ENCODE measurements at places on chromosomes 7 and 10.

- no peak for DNase-seq
Observed at GRCh38 chr10:10475812-10476211, 541.9 kb upstream of the CELF2 start.

GRCh38 chr7:68691261-68692216 lies 906.7 kb upstream of the AUTS2 start:
- no peak for DNase-seq

- no peak for DNase-seq
Observed at GRCh38 chr10:34116681-34117271, 698.3 kb downstream of the PARD3 start.

GRCh38 chr10:86665218-86665607 lies 3.1 kb upstream of the LDB3 start:
- no peak for DNase-seq

DNA sequence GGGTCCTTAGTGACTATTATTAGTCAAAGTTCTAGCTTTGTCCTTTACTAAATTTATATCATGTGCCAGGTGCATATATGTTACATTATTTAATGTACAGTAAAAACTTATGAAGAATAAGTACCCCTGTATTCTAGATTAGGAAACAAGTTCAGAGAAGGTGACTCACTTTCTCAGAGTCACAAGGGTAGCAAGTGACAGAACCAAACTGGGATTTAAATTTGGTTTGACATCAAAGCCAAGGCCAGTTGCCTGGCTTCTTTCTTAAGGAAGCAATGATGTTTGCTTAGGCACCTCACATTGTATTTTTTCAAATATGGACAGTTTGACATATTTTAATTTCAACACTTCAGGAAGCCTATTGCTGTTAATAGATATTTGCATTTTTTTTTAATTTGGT lies 2.5 kb downstream of the LSM8 start:
- peak; percentile 26 for DNase-seq

- DNase-seq = no peak
Observed at GRCh38 chr10:43124094-43124521, 14.1 kb upstream of the CSGALNACT2 start.

- DNase-seq = no peak
Observed at GRCh38 chr7:95628831-95629439, 32.6 kb upstream of the PDK4 start.

DNA sequence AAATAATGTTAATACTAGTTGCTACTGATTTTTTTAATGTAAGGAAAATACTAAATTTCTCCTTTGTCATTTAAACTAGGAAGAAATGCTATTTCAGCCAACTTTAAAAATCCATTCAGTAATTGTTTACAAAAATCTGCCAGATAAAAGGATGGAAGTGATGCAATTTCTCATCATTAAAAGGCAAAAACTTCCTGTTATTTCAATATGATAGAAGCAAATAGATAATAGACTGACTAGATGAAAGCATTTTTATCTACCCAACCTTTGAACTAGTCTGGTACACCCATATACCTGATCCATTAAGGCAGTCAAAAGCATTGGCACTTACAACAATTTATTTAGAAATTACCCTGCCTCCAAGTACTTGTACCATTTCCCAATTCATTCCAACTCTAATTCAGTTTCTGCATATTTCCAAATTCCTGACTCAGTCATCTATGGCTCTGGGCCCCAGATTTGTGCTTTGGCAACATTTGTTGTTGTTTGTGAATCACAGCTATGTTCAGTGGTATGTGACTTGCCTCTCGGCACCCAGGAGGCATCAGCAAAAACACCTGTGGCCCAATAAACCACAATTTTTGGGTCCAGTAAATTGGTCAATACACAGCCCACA lies 482.6 kb upstream of the SEMA3A start:
- DNase-seq = no peak

DNA sequence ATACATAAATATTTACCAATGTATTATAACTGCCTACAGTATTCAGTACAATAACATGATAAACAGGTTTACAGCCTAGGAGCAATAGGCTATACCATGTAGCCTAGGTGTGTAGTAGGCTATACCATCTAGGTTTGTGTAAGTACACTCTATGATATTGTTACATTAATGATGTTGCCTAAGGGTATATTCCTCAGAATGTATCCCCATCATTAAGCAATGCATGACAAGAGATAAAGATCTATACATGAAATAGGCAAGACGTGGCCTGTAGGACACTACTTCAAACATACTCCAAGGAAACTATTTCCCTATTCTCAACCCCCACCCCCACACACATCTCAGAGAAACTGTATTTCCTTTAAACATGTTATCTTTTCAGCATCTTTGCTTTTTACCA lies 15.3 kb upstream of the ADAM22 start:
- DNase-seq = no peak

DNA sequence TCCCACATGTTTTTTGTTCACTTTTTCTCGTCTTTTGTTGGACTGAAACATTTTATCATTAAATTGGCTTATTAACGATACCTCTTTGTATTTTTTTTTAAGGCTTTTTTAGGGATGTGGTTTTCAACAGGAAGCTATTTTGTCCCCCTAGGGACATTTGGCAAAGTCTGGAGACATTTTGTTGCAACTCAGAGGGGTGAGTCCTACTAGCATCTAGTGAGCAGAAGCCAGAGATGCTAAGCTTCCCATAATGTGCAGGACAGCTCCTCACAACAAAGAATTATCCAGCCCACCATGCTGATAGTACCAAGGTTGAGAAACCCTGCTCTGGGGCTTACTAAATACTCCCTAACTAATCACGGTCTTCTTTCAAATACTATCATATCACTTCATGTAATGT lies 63.2 kb downstream of the ATE1 start:
- DNase-seq = no peak

DNA sequence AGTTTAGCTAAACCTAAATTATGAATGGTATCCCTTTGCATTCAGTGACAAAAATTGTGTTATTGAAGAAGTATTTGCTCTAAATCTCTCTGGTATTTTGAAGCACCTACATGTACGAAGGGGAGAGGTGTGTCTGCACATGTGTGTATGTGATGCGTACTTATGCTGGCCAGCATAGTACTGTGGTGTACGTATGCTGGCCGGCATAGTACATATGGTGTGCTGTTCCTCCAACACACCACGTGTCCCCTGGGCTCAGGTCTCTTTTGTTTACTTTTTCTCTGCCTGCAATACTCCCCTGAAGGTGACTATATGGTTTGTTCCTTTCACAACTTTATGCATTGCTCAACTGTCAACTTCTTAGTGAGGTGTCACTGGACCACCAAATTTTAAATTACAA lies 360.3 kb downstream of the CRPPA start:
- DNase-seq = no peak

DNA sequence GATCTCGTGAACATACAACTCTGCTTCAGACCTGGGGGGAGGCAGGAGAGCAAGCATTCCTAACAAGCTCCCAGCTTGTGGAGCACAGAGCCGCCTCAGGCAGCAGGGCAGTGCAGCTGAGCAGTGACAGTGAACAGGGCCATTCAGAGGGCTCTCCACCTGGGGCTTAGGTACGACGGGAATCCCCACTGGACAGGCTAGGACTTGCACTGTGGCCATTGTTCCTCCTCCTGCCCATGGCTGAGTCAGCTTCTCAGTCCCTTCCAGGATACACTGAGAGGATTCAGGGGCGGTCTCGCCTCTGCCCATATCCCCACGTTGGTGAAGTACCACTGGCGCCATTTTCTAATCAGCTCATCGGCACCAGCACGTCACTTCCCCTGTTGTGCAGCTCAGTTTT lies 71.1 kb downstream of the FIGNL1 start:
- DNase-seq = no peak

DNA sequence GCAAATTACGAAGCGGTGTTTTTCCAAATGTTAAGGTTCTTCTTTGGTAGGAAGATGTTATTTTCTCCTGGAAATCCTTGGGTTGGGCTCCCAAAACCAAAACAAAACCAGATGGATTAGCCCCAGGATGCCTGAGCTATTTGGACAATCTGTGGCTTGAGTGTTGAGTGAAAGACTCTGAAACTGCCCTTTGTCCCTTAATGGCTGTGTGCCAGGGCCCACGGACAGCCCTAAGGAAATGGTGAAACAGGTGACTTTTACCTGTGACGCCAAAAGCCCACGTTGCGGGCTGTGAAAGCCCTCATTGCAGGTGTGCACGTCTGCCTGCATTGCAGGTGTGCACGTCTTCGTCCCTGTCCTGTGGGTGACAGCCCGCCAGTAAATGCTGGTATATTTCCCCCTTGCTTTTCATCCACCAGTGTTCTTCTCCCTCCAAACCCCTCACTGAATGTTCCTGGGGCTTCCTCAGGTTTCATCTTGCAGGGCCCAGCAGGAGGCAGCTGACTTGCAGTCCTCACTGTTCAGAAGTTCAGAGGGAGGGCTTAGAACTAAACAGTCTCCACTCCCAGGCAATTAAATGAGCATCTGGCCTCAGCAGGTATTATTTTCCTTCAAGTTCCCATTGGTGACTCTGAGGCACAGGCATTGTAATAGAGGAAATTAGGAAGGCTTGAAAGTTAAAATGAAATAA lies 10.7 kb downstream of the PFKP start:
- DNase-seq = no peak

DNA sequence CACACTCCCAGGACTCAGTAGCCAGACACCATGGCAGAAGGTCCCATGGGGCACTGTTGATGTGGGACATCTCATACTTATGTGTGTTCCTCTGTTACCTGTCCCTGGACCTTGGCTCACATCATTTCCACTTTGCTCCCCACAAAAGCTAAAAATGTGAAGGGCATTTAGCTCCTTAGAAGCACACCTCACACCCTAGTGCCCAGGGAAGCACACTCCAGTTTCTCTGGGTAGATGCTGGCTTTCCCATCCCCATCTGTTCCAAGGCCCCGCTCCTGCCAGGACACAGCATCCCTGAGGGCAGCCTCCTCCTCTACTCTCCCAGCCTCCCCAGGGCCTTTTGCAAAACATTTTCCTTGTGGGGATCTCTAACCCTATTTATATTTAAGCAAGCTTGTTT lies 572.4 kb upstream of the MGMT start:
- no peak for DNase-seq

- DNase-seq = peak; percentile 18
Observed at GRCh38 chr10:122142641-122143237, 128.4 kb upstream of the BTBD16 start.

GRCh38 chr7:154886591-154886990 lies 116.3 kb downstream of the PAXIP1 start:
- DNase-seq = no peak

DNA sequence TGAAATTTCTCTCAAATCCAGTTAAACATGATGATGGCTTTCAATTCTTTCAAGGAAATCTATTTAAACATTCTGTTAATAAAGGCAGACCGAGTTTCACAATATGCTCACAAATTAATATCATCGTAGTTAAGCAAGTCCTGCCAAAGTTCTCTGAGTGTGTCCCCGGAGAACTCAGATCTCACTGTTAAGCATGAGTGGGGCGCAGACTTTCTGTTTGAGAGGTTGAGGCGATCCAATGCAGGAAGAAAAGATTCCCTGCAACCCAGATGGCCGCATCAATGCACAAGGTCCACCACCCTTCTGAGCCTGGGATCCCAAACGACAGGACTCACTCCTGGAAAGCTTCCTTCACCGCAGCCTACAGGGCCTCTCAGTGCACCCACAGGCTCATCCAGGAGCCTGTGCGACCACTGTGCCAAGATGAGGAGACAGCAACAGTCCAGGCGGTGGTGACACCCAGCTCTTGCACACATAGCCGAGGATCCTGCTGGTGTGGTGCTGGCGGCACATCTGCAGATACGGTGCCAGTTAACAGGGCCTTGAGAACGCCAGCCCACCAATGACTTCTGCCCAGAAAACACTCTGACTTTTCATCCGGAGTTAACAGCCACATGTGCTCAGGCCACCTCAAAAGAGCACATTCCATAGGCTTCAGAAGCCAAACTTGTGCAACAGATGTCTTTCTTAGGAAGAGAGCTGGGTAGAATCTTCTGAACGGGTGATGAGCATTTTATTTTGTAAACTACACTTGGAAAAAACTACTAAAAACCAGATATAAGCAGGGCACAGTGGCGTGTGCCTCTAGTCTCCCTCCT lies 102.1 kb downstream of the ZRANB1 start:
- DNase-seq = no peak

DNA sequence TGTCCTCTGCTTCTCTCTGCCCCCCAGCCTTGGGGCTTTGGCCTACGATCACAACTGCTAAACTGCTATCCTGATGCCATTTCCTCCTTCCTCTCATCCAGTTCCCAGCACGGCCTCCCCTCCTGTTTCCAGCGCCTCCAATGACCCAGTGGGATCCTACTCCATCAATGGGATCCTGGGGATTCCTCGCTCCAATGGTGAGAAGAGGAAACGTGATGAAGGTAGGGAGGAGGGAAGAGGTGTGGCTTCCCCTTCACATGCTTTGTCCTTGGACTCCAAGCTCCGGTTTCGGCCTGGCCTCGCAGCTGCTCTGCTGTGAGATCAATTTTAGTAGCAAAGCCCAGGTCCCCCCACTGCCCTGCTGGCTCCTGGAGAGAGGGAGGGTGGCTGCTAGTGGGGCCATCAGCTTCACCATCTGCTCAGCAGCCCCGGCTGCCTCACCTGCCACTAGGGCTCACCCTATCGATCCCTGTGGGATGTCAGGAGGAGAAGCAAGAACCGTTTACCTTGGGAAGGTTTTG lies 35.8 kb downstream of the PAX2 start:
- no peak for DNase-seq

DNA sequence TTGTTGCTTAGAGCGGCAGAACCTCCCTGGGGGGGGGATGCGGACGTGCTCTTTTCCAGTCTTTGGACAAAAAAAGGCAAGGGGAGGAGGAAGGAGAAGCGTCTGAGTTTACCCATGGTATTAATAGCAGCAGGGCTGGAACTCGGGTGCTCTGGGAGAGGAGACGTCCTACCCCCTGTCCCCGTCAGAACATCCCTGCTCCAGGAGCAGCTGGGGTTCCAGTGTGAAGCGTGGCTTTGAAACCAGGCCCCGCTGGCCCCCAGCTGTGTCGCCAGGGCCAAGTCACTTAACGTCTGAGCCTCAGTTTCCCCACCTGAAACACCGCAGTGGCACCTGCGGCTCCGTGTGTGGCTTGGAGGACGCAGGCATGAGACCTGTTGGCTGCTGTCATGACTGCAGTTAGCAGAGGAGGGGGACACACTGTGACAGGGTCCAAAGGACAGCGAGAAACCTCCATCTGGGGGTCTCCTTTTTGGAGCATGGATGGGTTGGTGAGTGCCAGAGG lies 1.4 kb downstream of the AMZ1 start:
- no peak for DNase-seq

DNA sequence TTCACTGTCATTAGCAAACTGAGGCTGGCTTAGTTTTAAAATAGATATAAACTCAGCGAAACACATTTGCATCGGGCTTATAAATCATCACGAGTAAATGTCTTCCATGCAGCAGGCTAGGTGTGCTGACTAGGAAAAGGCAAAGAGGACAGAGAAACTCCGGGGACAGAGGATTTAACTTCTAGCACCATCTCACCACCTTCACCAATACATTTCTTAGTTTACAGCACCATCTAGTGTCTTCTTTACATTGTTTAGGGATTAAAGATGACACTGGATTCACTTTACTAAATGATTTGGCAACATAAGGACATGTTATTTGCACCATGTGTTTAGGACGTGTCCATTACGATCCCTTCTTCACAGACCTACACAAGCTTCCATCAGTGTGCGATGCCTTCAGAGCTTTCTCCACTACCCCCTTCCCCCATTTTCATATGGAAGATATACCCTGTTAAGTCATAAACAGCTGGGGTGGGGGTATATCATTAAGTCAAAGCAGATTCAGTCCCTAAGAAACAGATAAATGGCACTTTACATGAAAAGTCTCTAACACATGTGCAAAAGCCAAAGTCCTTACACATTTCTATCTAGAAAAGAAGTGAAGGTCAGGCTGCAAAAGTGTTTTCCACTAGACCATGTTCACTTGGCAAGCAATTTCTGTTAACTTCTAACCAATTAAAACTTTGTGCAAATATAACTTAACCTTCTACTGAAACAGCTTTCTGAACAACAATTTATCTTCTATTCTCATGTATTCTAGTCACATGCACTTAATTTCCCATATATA lies 103.3 kb downstream of the GRB10 start:
- peak; percentile 65 for DNase-seq
